ENCODE measurements at places on chromosomes 5 and 9. TPM values are rescaled to one million over a fixed set of nuclear protein-coding genes. Genes with fewer than 3 reads are reported as not detected.

Gene RMND5B
- 36.3 TPM for total RNA-seq

Gene PCDHGA6
- total RNA-seq: 2.1 TPM

Gene PCDHGA8
- 1.6 TPM for total RNA-seq

Gene SPINK9
- not detected for total RNA-seq

Gene AK8
- total RNA-seq: 0.13 TPM

Gene TDRD7
- 18.2 TPM for total RNA-seq

Gene CD74
- total RNA-seq: 0.13 TPM

Gene NR5A1
- total RNA-seq: not detected

Gene ACSL6
- not detected for total RNA-seq

Gene PFN3
- not detected for total RNA-seq

Gene SLC6A19
- total RNA-seq: not detected

Gene ABO
- 0.22 TPM for total RNA-seq

Gene PALM2AKAP2
- total RNA-seq: 0.22 TPM

Gene TYRP1
- total RNA-seq: 0.66 TPM

Gene GOLGA1
- total RNA-seq: 14.8 TPM

Gene PPIC
- 26.3 TPM for total RNA-seq

Data from thoracic aorta endothelial cell (primary cell).